Stimulated activated CD4-positive, alpha-beta T cell treated with anti-CD3 and anti-CD28 coated beads, Interleukin-2, amount 100 ng/mL, for 48 hours (primary cell): ENCODE measurements at places on chromosomes 12 and 14.

DNA sequence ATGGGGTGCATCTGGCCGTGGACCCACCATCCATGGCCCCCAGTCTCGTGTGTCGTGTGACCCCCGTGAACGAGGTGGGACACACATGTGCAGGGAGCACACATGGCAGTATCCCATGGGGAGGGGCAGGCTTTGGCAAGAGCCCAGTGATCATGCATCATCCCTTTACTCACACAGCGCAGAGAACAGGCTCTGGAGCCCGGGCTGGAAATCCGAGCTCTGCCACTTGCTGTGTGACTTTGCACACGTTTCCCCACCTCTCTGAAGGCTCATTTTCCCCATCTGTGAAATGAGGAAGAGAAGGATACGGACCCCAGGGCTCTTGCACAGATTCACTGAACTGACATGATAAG is 119.9 kb downstream of the PHETA1 start:
- no peak for DNase-seq

DNA sequence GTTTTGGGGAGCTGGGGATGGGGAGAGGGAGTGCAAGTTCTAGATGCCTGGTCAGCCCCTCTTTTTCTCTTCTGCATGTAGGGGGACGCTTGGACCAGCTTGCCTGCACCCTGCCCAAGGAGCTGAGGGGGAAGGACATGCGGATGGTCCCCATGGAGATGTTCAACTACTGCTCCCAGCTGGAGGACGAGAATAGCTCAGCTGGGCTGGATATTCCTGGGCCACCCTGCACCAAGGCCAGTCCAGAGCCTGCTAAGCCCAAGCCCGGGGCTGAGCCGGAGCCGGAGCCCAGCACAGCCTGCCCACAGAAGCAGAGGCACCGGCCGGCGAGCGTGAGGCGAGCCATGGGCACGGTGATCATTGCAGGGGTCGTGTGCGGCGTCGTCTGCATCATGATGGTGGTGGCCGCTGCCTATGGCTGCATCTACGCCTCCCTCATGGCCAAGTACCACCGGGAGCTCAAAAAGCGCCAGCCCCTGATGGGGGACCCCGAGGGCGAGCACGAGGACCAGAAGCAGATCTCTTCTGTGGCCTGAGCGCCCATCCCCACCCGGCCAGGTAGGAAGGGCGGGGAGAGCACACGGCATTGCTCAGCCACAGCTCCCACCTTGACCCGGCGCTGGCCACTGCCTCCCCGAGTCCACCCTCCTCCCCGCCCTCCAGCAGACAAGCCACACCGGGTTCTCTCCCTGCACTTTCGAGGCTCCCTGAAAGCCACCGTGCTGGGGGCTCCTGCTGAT is 14.0 kb downstream of the LRTM2 start:
- no peak for DNase-seq

GRCh38 chr12:34033628-34034296 is 11.5 kb downstream of the ALG10 start:
- DNase-seq, result no peak

DNA sequence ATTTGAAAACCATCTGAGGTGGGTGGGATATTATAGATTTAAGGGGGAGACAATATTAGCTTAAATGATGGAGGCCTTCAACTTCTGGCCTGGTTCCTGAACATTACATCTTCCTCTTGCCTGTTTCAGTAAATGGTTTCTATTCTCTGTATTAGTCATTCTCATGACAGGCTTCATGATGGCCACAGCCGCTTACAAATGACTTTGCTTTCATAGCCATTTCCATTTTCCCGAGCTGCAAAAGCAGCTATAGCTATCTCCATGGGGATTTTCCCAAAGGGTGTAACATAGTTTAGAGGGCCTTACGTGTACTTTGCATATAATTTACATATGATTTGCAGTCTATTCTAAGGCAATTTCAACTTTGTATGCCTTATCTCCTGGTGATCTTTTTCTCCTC is 121.8 kb downstream of the NRXN3 start:
- no peak for DNase-seq

GRCh38 chr14:103555559-103556337 is 6.7 kb downstream of the BAG5 start:
- no peak for DNase-seq

DNA sequence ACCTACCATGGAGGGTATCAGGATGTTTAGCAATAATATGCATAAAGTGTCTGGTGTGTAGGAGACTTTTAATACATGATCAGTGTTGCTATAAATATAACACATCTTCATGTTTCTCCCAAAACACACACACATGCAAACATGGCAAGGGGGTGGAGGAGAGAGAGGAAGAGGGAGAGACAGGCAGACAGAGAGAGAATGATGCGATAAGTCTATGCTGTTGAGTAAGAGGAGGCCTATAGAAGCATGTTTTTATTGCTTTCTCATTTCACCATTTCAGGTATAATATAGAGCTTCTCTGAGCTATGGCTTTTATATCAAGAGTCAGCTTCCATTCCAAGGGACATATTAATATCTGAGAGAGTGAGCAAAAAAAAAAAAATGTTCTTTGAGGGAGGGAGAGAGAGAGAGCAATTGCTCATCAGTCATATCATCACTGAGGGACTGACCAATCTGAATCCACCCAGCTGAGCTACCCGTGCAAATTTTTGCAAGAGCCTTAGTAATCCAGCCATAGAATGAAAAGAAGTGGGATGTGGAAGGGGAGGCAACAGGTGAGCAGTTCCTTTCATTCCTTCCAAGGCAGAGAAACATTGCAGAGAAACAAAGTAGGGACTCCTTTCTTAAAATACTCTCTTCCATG is 54.8 kb upstream of the RASSF8 start:
- no peak for DNase-seq

- no peak for DNase-seq
Observed at GRCh38 chr14:74474376-74474775, 18.7 kb downstream of the NPC2 start.

DNA sequence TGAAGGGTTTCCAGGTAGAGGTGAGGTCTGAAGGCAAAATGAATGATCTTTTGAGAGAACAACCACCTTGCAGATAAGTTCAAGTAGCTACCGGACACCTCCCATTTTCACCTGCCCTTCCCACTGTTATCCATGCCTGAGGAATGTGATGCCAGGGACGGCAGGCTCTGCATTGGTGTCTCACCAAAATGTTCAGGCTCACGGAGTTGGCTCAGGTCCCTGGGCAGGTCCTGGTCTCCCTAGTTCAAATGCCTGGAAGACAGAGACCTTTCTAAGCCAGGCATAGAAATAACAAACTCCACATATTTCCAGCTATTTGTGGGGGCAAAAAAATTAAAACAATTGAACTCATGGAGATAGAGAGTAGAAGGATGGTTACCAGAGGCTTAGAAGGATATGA is 36.0 kb downstream of the TMEM63C start:
- no peak for DNase-seq

DNA sequence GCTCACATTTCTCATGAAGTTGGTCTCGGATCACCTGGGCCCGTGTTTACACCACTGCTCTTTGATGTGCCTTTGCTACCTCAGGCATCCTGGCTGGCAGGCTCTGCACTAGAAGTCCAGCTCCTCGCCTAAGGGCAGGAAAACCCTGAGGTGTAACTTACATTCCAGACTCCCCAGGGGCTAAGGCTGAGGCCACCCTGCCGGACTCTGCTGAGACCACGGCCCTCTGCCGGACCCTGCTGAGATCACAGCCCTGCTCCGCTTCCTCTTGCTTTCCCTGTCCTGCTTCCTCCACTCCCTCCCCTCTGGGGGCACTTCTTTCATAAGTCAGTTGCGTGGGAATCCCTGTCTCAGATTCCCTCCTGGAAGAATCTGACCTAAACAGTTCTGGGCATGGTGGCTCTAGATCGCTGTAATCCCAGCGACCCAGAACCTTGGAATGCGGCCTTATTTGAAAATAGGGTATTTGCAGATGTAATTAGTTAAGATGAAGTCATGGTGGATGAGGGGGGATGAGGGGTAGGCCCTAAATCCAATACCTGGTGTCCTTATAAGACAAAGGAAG is 17.2 kb downstream of the RILPL1 start:
- no peak for DNase-seq

DNA sequence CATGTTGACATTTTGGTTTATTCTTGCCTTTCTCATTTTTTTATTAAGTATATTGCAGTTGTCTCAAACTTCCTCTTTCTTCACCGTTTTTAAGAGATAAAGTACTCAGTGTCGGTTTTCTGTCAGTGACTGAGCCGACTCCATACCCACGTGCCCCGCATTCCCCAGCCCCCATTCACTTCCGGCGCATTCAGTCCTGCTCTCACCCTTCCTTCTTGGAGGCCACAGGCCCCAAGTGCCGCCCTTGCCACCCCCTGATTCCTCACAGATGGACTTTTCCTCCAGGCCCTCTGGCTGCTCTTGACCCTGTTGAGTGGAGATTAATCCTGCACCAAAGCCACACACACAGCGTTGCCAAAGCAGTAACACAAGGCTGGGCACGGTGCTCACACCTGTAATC is 19.1 kb upstream of the DNAH10 start:
- DNase-seq, result no peak

GRCh38 chr14:102898298-102898697 is 24.2 kb upstream of the AMN start:
- no peak for DNase-seq

DNA sequence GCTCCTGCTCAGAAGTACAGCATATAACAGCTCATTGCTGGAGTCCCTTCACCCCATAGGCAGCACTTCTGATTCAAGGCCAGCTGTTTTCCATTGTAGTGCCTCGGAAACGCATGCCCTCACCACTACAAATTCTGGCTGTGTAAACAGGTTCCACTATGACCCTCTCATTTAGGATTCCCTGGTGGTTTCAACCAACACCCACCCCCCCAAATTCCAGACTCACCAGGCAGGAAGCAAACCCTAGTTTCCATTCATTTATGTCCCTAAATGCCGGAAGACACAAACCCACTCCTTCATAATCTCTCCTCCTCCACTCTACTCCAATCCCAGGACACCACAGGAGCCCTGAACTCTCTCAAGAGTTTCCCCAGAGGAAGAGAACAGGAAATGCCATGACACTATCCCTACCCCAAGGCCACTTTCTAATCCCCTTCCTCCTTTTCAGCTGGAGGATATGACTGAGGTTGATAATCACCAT is 75.9 kb upstream of the TMPO start:
- DNase-seq, result no peak

- no peak for DNase-seq
Observed at GRCh38 chr14:84857571-84857970, 672.4 kb upstream of the FLRT2 start.

DNA sequence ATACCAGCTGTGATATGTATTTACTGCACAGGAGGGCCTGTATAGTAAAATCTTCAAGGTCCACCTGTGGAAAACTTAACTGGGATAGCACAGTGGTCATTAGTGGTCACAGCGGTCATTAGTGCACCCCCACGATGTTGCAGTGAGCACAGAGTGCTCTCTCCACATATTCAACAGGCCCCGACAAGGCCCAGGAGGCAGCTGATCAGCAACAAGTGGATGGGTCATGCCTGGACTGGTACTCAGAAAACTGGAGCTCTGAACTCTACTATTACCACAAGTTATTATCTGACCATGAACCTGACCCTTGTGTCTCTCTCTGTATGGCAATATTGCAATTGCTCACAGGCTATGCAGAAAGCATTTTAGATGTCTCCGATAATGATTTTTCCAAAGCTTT is 129.5 kb downstream of the SLC35F4 start:
- DNase-seq, result no peak
